ENCODE measurements at places on chromosomes 7 and 10.

- DNase-seq, result no peak
Observed at GRCh38 chr10:61898435-61898778, 3.1 kb upstream of the ARID5B start.

DNA sequence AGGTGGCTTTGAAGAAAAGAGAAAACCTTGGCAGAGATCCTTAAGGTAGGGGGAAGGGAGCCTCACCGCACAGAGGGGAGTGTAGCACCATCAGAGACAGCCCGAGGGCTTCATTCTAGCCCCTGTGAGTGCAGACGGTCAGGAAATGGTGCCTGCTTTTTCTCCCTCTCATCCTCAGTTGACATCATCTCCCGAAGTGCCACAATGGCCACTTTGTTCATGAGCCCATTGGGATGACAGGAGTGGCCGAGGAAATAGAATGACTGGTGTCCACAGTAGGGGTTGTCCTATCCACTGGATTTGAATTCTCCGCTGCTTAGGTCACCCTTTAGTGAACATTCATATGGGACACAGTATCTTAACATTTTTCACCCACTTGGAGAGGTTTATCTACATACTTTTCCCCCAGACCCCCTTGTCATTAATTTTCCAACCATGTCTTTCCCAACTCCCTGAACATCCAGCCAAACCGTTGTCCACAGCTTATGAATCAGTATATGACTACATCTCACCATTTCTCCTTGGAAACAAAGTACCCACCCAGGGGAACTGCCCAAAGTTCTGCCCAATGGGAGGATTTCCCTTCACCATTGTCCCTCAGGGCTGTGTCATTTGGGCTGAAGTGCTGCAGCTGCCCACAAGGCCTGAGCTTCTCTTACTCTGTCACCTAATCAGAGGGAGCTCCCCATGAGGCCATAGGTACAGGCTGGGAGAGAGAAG lies 108.8 kb downstream of the ADCY1 start:
- DNase-seq, result no peak

- no peak for DNase-seq
Observed at GRCh38 chr10:53209944-53210611, 437.5 kb upstream of the MBL2 start.

GRCh38 chr7:110612680-110613079 lies 478.2 kb upstream of the LRRN3 start:
- no peak for DNase-seq

GRCh38 chr7:45601816-45602540 lies 27.8 kb downstream of the ADCY1 start:
- no peak for DNase-seq

- DNase-seq, result no peak
Observed at GRCh38 chr7:106257752-106258151, 27.0 kb downstream of the NAMPT start.

DNA sequence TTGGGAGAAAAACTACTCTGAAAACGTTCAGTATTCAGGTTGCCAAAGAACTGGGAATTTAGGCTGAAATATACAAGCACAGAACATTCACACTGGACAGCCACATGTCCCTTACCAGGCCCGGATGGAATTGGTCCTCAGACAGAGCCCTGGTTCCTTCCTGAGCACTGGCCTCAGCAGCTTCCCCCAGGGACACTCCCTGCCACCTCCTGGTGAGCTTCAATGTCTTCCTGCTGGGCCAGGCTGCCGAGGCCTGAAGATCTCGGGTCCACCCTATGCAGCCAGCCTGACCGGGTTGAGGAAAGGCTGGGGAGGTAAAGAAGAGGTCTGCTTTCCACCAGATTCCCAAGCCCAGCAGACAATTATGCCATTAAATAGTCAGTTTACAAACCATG lies 24.8 kb downstream of the LEP start:
- no peak for DNase-seq
